ENCODE measurements at places on chromosomes 4 and X.
A peak's percentile ranks its signal among the peaks of the same experiment; 100 is the strongest.

DNA sequence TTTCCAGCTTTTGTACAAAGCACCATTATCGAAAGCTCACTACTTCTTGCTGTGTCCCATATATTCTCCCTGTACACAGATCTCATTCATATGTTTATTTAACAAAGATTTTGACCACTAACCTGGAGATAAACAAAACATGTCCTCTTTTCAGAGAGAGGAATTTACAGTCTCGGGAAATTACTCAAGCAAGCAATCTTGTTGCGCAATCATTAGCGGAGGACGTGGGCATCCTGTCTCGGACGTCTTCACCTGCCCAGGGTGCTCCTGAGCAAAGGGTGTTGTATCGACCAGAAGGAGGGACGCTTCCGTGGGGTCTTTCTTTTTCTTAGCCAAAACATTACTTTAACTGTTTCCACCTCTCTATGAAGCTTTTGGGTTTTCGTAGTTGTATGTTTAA lies 66.5 kb upstream of the CLCN4 start:
- DNase-seq: no peak

DNA sequence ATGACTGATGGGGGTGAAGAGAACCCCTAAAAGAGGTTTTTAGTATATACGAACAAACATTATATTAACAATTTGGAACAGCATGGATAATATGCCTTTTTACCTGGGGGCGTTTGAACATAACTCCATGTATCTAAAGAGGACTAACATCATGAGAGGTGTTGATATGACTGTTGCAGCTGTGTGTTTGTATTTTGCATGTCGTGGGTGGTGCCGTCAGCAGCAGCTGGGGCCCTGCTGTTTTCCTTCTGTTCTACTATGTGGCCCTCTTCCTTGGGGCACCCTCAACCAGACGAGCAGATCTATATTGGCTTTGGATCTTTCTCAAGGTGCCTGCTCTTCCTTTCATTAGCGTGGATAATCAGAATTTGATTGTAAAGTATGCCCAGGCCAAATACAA lies 11.2 kb downstream of the GBA3 start:
- DNase-seq: no peak

- no peak for DNase-seq
Measured at GRCh38 chrX:42290608-42291007, 367.3 kb upstream of the CASK start.

GRCh38 chr4:88158038-88158488 lies 376 bp downstream of the ABCG2 start:
- DNase-seq: peak; percentile 54

DNA sequence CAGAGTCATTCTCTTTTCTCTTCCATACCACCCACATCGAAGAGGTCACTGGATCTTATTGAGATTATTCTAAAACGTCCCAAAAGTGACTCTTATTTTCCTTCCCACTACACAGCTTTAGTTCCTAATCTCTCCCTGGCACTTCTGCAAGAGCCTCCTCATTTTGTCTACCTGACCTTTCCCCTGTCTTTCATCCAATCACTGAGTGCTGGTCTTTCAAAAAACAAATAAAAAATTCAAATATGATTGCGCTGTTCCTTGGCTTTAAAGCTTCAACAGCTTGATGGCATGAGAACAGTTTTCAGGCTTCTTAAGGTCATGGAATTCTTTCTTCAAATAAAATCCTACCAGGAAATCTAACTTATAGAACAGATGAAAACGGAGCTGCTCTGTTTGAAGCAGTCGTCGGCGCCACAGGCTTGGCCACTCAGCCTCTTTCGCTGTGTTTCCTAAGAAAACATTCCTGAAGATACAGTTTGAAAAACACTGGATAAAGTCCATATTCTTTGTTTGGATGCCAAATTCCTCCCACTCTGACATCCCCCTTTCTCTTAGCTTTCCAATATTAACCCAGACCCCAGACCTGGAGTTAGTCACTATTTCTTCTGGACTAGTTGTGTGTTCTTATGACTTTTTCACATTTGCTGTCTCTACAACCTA lies 12.5 kb downstream of the SYTL5 start:
- DNase-seq: no peak

DNA sequence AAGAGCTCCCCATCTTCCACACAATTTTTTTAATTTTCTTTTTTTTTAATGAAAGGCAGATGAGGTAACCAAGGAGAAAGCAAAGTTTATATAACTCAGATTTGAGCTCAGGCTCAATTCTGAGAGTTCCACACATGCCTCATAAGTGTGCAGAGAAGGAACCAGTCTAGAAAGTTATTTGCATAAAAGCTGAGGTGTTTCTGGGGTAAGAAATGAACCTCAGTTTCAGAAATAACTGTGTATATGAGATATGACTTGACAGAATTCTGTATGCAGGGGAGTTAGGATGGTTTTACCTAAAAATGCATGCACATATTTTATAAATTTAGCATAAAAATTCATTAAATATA lies 51.3 kb downstream of the DTHD1 start:
- no peak for DNase-seq

DNA sequence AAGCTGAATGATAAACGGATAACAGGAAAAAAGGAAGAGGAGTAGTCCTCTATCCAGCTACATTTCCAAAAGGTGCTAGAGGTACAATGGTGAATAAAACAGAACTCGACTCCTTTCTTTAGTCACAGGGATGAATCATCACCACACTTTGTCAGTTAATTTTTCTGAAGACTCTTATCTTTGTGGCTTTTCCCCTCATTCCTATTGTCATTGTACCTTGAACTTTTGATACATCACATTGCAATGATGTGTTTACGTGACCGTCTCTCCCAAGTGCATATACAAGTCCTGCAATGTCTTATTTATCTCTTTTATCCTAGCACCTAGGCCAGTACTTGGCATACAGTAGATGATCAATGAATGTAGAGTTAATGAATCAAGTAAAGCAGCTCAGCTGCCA lies 134.7 kb downstream of the LHFPL1 start:
- DNase-seq: no peak

DNA sequence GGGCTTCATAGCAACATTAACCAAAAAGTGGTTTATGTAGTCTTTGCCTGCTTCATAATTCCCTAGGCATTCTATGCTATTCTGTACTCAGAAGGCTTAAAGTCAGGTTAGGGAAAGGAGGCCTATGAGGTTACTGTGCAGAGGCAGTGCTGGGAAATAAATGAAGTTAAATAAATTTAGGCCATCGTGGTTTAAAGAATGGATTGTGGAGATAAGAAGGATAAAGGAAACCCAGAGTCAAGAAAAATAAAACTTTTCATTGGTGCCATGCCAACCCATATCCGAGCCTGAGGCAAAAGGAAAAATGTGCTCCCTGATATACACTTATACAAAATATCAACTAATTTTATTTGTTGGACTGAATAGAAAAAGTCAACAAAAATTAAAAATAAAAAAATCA lies 70.2 kb downstream of the AR start:
- DNase-seq: no peak

DNA sequence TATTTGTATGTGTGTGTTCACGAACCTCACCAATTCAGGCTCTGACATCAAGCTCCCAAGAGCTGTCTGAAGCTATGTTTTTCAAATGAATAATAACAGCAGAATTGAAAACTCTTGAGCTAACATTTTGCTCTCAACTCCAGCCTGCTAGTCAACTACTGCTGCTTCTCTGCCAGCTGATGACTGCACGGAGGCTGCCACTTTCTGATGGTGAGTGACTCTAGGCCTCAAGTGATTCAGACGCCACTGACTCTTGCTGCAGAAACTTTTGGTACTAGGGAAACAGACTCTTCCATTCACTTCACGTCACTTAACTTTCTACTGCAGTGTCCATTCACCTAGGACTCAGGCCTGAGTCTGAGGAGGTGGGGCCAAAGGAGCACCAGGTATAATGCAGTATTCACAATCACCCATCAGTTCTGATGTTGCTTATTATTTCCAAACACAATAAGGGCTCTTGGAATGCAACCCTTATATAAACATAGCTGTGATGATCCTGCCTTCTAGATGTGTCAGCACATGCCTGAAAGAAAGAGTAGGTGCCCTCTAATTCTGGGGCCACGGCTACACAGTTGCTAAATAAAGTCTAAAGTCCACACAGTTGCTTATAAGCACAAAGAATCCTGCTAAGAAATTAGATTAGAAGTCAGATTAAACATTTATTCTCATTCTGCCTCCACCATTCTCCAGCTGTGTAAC lies 16.0 kb downstream of the PRDM8 start:
- no peak for DNase-seq

- no peak for DNase-seq
Measured at GRCh38 chr4:159281771-159282170, 178.9 kb downstream of the RAPGEF2 start.

GRCh38 chr4:126957987-126958386 lies 674.8 kb upstream of the INTU start:
- DNase-seq: no peak

GRCh38 chr4:6206771-6207290 lies 6.5 kb upstream of the JAKMIP1 start:
- DNase-seq: no peak

DNA sequence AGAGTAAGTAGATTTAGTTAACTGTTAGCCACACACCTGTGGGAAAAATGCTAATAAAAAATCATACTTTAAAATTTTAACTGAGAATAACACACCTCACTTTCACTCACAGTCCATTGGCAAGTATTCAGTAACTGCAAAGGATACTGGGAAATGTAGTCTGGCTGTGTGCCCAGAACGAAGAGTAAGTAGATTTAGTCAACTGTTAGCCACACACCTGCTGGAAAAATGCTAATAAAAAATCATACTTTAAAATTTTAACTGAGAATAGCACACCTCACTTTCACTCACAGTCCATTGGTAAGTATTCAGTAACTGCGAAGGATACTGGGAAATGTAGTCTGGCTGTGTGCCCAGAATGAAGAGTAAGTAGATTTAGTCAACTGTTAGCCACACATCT lies 178.4 kb upstream of the NWD2 start:
- no peak for DNase-seq

GRCh38 chr4:57214654-57215411 lies 104.6 kb upstream of the IGFBP7 start:
- no peak for DNase-seq

DNA sequence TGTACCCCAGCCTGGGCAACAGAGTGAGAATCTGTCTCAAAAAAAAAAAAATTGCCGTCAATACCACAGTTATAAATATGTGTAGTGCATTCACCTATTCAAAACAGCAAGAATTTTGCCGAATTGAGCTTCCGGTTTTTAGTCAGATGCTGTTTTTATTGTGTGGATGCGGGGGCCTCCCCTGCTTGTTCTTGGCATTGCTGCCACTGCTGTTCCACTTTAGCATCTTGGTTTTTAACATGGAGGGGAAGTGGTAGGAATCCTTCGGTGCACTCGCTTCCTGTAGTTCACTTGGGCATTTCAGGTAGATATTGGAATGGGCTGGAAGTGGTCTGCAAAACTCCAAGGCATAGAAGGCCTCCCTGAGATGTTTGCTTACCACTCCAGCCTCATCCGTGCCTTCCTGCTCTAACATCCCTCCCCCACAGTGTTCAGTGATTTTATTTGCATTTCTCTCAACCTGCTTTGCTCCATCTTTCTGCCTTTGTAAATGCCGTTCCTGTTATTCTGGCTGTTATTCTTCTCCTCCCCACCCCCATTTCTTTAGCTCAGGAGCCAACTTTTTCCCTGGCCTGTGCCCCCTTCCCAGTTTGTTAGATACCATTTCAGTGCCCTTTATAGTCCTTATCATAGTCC lies 25.5 kb downstream of the MOB1B start:
- no peak for DNase-seq

DNA sequence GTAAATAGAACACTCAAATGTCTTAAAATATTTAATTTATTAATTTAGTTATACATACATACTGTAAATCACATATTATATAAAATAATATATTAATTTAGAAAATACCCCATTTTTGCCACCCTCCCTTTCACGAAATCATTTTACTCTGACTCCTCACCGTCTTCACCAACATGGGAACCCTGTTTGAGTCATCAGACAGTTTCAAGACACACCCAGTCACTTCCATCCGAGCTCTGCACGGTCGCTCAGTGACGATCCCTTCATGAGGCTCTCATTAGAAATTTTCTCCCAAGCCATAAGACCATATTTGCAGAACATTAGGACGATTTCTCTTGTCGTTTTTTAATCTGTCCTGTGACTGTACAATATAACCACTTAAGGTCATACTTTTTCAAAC lies 14.5 kb downstream of the ZNF275 start:
- no peak for DNase-seq

GRCh38 chr4:163587867-163588266 lies 93.4 kb downstream of the TMA16 start:
- no peak for DNase-seq

- DNase-seq: no peak
Measured at GRCh38 chr4:40193578-40193977, 3.3 kb upstream of the RHOH start.

GRCh38 chr4:117773064-117773936 lies 261.0 kb upstream of the NDST3 start:
- DNase-seq: no peak

DNA sequence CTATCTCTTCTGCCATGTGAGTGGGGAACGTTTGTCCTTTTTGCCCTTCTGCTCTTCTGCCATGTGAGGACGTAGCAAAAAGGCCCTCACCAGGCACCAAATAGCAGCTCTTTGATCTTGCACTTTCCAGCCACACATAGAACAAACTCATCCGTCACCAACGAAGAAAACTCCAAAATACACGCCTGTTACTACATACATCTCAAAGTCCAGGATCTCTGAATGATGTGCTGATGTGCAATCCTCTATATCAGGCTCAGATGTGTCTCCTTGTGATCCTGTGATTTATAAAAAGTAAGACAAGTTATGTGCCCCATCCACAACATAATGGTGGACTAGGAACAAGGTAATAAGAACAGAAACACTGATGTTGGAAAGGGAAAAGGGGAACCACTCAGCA lies 9.8 kb upstream of the TAB3 start:
- no peak for DNase-seq

DNA sequence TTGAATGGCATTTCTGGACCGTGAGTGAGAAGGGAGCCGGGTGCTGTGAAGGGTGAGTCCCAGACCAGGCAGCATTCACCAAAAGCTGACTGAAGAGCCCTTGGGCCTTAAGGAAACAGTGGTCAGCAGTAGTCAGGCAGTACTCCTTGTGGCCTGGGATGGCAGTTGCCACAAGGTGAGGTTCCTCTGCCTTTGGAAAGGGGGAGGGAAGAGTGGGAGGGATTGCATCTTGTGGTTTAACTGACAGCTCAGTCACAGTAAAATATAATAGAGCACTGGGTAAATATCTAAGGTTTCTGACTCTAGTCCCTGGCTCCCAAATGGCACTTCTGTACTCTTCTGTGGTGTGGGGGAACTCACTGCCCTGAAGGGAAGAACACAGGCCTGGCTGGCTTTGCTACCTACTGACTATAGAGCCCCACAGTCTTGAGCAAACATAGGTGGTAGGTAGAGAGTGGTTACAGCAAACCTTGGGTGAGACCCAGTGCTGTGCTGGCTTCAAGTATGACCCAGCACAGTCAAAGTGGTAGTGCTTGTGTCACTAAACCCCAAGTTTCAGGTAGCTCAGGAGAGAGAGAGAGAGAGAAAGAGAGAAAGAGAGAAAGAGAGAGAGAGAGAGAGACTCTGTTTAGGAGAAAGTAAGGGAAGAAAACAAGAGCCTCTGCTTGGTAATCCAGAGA lies 154.2 kb downstream of the TEX11 start:
- no peak for DNase-seq

- no peak for DNase-seq
Measured at GRCh38 chr4:7279902-7280301, 87.6 kb downstream of the SORCS2 start.

- no peak for DNase-seq
Measured at GRCh38 chr4:72899214-72899613, 170.3 kb downstream of the COX18 start.

GRCh38 chrX:889966-890651 lies 259.5 kb downstream of the SHOX start:
- no peak for DNase-seq

GRCh38 chr4:172308078-172308477 lies 494.9 kb downstream of the GALNTL6 start:
- DNase-seq: no peak

- DNase-seq: no peak
Measured at GRCh38 chr4:171583790-171584189, 229.4 kb upstream of the GALNTL6 start.

Data from Daoy (cell line).